ENCODE measurements at places on chromosomes 2 and 18.

DNA sequence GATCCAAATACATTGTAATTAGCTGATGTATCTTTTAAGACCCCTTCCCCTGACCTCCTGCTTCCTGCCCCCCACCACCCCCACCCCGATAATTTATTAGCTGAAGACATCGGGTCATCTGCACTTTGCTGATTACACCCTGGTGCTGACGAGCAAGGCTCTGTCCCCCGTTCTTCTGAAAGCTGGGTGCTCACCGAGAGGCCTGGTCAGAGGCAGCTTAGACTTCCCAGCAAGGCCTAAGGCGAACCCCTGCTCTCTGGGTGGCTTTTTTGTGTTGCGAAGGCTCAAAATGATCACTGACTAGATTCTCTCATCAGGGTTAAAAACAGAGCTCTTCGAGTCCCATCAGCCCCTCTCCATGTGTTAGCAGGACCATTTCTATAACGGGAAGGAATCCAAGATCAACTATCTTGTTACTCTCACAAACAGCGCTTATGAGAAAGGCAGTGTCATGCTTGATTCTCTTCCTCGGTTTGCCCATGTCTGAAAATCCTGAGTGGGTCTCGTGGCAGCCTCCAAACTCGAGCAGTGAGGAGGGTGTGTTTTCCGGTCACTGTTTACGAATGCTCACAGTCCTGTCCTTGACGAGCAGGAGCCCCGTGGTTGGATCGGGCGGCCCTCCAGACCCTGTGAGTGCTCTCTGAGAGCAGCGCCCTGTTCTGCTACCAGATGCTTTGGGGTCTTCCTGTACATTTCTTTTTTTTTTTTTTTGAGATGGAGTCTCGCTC, 201.6 kb downstream of the HDAC4 start:
- DNase-seq, result no peak

GRCh38 chr2:26707747-26708146, 15.2 kb downstream of the KCNK3 start:
- DNase-seq, result no peak

- no peak for DNase-seq
Observed at GRCh38 chr2:140714586-140714985, 1416.2 kb downstream of the LRP1B start.

GRCh38 chr2:176662753-176663152, 393.5 kb downstream of the MTX2 start:
- DNase-seq, result no peak

- DNase-seq, result no peak
Observed at GRCh38 chr2:105406221-105406620, 7.4 kb upstream of the FHL2 start.

GRCh38 chr2:119914266-119914665, 98.6 kb upstream of the EPB41L5 start:
- no peak for DNase-seq

GRCh38 chr2:232238108-232238507, 140.4 kb upstream of the ALPP start:
- DNase-seq, result no peak

DNA sequence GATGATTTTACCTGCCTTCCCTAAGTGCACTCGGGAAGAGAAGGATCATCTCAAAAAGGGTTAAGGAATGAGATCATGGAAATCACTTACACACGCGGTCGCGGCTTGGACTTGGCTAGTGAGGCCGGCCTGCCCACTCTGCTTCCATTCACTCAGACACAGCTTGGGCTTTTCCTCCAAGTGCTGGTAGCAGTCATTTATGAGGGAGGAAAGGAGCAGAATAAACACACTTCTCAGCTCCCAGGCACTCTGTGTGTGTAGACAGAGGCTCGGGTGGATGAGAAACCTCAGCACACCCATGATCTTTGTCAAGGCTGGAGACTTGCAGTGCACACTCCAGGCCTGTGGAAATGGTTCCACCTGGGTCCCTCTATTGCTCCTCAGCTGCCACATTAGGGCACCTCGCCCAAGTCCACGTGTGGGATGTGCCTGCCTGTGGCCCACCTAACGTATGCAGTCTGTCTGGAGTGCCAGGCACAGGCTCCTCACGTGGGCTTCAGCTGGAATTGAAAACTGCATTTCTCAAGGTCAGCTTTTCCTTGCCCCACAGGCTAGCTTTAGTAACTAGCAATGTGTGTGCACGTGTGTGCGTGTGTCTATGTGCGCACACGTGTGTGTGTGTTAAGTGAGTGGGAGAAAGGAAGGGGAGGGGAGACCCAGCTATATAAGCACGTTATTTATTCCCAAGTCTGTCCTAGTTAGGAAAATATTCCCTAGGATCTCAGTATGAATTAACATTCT, 288.4 kb downstream of the SOX11 start:
- DNase-seq, result no peak

- DNase-seq, result no peak
Observed at GRCh38 chr18:37335409-37335736, 230.2 kb downstream of the CELF4 start.

- DNase-seq, result no peak
Observed at GRCh38 chr2:176099728-176100546, at the start of gene HOXD12. Gene HOXD12 (plus strand): TSS chr2:176099795. CDS start chr2:176099802, 7 bp downstream.

- DNase-seq, result peak; percentile 85
Observed at GRCh38 chr2:28134262-28134812, 243.8 kb downstream of the BABAM2 start.

GRCh38 chr2:14445670-14446069, 186.8 kb upstream of the LRATD1 start:
- DNase-seq, result no peak

DNA sequence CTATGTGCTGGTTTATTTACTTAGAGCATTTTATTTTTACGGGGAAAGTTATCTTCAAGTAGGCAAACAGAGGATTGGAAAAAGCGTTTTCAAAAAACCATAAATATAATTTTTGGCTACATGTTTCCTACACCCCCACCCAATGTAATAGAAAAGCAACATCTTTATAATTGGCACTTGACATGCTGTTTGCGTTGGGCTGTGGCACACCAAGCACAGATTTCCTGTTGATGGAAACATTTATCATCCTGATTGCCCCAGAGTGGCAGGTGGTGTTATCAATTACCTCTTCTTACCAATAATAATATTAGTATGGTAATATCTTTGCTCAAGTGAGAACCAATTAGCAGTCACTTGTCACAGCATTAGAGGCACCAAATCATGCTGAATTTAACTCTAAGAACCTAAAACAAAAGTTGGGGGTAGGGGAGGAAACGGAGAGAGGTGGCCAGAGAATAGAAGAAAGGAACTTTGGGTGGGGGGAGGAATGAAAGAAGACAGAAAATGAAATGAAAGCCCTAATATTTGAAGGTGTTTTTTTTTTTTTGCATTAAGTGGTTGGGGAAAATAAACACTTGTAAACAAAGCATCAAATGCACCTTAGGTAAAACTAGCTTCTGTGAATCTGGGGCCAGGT, 3.8 kb upstream of the SALL3 start:
- no peak for DNase-seq

- no peak for DNase-seq
Observed at GRCh38 chr18:36766836-36767235, 62.0 kb downstream of the TPGS2 start.

DNA sequence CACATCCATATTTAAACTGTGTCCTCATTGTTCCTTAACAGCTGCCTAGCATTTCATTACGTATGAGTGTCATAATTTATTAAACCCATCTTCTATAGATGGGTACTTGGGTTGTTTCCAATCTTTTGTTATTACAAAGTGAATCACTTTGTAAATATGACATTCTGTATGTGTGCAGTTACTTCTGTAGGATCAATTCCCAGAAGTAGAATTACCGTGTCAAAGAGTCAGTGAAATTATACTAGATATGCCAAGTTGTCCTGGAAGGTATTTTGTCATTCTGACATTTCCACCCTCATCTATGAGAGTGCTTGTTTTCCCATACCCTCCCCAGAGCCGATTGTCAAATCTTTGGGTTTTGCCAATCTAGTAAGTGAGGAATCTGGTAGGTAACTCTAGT, 194.5 kb upstream of the APCDD1 start:
- no peak for DNase-seq

DNA sequence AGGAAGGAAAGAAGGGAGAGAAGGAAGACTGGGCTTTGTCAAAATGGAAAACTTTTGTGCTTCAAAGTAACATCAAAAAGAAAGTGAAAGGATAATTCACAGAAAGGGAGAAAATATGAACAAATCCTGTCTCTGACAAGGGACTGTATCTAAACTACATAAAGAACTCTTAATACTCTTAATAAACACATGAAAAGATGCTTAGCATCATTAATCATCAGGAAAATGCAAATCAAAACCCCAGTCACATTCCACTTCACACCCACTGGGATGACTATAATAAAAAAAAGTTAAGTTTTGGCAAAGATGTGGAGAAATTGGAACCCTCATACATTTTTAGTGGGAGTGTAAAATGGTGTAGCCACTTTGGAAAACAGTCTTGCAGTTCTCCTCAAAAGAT, 11.8 kb upstream of the ZFP36L2 start:
- DNase-seq, result no peak
